ENCODE measurements at places on chromosomes 3 and 15.
A peak's percentile ranks its signal among the peaks of the same experiment; 100 is the strongest.

GRCh38 chr3:172692751-172693338 is 18.0 kb downstream of the NCEH1 start:
- DNase-seq, result no peak

DNA sequence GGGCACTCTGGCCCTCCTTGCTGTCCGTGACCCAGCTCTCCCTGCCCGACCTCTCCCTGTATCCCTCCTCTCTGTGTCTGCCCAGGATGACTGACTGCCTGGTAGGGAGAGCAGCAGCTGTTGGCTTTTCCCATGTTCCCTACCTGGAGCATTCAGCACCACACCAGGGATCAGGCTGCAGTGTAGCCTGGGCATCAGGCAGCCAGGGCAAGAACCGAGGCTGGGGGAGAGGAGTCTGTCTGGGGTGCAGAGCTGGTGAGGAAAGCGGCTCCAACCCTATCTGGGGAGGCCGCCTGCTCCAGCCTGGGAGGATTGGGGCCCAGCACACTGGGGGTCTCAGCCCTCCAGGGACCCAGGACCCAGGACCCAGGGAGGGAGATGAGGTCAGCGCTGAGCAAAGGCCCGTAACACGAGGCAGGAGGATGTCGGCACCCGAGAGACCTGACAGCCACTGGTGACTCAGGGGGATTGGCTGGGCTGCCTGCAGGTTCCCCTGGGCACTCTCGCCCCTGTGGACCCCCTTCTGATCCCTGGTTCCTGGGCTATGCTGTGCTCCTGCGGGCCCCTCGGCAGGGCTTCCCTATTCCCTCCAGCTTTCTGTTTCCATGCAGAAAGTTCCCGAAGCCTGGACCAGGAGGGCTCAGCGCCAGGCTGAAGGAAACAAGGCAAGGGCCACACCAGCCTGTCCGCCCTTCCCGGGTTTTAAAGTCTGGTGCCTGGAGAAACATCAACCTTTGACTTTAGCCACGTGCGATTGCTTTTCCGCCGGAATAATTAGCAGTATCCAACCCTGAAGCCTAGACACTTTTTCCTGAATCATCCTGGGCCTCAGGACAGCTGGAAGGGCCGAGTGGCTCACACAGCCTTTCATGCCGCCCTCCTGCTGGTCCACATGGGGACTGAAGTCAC is 128.2 kb upstream of the MEF2A start:
- no peak for DNase-seq

DNA sequence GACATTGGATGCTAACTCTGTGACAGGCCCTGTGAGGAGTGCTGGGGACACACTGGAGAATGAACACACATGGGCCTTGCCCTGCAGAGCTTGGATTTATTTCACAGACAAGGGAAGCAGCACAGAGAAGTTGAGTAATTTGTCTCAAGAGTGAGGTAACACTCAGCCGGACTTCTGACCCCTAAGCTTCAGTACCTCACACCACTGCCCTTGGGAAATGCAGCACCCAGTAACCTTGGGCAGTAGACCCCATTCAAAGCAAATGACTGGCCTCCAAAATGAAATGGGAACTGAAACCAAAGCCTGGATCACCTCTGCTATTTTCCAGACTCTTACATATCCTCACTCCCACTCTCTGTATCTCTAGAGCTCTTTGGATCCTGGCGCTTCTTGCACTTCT is 37.3 kb downstream of the RFT1 start:
- peak; percentile 79 for DNase-seq

DNA sequence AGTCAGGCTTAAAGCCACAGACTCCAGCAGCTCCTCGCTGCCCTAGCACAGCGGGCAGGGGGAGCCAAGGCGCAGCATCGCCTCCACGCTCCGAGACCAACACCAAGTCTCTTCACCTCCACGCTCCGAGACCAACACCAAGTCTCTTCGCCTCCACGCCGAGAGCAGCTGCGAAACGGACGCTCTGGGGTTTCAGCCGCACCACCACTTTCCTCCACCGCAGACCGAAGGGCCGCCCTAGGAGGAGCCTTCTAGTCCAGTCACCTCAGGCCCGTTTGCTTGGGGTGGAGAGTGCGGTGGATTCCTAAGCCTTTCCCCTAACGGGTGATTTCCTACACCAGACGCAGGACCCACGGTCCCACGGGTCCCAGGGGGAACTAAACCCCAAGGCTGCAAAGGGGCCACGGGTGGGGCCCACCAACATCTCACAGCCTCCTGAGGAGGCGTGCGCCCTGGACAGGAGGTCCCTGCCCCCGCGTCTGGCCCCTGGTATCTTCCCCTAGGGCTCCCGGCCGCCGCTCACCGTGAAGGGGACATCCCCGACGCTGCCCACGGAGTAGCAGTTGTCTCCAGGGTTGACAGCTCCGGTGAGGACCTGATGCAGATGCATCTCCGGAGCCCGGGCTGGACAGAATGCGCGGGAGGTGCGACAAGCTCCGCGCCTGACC is 501 bp downstream of the DMXL2 start:
- peak; percentile 76 for DNase-seq

GRCh38 chr15:66229790-66230465 is 23.6 kb downstream of the MEGF11 start:
- DNase-seq, result no peak

GRCh38 chr15:43225201-43225949 is 4.6 kb upstream of the EPB42 start:
- peak; percentile 67 for DNase-seq

GRCh38 chr3:119240101-119240590 is 532 bp downstream of the B4GALT4 start:
- no peak for DNase-seq

DNA sequence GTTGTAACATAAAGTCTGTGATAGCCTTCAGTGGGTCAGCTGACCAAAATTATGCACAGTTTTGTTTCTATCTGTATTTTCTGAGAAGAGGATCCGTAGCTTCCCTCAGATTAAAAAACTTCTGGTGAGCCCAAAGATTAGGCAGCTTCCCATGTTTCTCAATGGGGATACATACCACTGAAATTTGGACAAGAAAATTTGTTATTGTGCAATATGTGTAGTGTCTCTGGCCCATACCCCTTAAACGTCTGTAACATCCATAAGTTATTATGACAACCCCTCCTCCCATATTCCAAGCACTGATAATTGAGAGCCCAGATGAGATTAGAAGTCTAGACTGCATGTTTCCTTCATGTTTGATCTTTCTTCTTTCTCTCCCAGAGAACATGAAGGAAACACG is 1.9 kb upstream of the MITF start:
- no peak for DNase-seq

- DNase-seq, result no peak
Measured at GRCh38 chr15:73881579-73882320, 8.4 kb downstream of the TBC1D21 start.

- peak; percentile 61 for DNase-seq
Measured at GRCh38 chr15:43230640-43231115, 9.9 kb upstream of the EPB42 start.

GRCh38 chr3:42652611-42653302 is 740 bp upstream of the ZBTB47 start:
- DNase-seq, result peak; percentile 89

GRCh38 chr3:29940759-29941323 is 660.0 kb downstream of the RBMS3 start:
- no peak for DNase-seq

DNA sequence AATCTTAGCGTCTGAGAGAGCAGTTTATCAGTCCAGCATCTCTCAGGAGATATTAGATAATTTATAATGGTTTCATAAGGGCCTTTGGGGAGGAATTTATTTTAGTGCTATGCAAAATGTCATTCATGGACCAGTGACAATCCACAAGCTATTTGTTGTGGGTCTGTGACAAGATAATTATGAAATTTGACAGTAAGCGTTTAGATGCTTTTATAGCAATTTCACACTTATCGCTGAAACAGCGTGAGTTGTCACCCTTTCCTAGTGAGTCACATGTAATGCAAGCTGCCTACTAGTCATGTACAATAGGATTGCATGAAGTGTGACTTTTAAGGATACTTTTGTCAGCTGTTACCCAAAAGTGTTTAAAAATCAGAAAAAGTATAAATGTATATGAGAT is 315.6 kb upstream of the THBS1 start:
- no peak for DNase-seq

GRCh38 chr3:107882881-107883280 is 207.9 kb downstream of the CD47 start:
- DNase-seq, result no peak

DNA sequence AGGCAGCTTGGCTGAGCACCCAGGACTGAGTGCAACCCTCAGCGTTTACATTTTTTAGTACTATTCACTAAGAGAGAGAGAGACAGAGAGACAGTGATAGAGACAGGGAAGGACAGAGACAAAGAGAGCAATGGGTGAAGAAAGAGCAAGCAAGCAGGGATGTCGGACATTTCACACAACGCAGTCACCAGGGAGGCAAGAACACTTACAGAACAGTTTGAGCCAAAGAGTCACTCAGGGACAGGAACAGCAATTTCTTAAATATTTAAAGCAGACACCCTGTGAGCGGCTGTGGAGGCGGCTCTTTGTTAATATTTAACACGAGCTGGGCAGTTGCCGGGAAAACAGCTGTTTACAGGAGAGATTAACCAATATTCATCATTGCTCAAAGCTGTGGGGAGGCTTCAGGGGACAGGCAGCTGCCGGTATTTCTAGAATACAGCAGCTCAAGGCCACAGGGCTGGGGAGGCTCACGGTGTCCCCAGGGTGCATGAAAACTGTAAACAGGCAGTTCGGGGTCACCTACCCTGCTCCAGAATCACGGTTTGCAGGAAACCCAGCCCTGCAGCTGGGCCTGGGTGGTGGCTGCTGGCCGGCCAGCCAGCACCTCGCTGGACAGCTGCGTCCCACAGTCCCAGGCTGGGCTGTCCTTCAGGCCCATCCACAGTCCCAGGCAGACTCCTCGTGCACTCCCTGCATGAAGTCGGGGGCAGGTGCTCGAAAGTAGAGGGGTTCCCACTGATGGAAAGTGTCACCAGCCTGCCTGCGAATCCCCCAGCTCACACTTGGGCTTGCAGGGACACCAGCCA is 38.8 kb upstream of the PCSK6 start:
- peak; percentile 3 for DNase-seq

DNA sequence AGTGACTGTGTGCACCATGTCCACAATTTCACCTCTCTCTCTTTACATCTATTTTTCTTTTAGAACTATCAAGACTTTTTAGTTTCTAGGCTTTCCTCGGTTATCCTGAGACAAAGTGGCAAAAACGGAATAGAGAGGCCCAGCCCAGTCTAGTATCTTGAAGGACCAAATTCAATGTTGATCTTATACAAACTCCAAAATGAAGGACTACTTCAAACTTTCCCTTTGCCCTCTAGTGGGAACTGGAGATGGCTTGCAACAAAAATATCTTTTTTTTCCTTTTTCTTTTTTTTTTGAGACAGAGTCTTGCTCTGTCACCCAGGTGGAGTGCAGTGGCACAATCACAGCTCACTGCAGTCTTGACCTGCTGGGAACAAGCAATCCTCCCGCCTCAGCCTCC is 338.5 kb upstream of the UMPS start:
- DNase-seq, result no peak

GRCh38 chr3:153628591-153628990 is 466.6 kb downstream of the RAP2B start:
- no peak for DNase-seq

GRCh38 chr15:51947124-51947523 is 24.5 kb downstream of the LEO1 start:
- DNase-seq, result peak; percentile 56

- DNase-seq, result no peak
Measured at GRCh38 chr15:59839906-59840305, 150.8 kb upstream of the BNIP2 start.

DNA sequence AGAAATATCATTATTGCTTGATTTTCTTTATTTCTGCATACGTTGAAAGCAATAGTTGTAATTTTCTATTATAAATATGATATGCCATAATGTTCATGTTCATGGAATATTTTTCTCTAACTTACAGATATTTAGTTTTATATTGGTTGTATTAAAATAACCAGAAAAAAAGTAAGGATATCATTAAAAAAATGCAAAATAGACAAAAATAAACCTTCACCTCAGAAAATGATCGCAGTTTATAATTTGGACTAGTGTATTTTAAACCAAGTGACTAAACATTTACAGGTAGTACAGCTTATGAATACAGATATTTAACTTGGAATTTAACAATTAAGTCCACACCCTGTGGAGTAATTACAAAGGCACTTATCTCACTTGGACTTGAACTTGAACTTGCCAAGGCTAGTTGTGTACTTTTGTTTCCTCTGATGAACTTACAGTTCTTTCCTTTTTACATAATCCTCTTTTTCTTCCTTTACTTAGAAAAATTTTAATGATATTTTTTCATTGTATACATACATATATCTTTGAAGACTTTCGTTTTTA is 156.7 kb downstream of the CHL1 start:
- DNase-seq, result no peak

DNA sequence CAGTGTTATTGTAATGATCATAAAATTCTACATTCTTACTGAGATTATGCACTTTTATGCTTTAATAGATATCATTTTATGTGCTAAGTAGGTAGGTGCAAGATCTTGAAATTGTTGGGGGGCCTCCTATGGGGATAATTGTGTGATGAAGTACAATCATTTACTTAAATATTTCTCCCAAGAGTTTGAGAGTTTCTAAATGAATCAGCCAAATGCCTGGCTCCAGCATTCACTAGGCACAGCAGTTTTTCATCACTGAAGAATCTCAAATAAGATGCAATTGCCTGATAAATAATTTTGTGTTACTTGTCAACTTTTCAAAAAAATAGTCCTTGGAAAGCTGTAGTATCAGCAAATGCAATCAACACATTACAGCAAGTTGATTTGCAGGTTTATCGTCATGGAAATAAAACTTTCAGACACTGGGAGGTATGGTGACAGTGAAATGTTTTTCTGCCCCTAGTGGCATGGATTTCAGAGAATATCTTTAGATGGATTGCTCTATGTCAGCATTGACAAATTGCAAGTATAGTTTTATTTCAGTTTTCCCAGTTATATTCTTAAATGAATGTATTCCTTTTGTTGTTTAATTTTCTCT is 167.1 kb downstream of the NEK11 start:
- no peak for DNase-seq

DNA sequence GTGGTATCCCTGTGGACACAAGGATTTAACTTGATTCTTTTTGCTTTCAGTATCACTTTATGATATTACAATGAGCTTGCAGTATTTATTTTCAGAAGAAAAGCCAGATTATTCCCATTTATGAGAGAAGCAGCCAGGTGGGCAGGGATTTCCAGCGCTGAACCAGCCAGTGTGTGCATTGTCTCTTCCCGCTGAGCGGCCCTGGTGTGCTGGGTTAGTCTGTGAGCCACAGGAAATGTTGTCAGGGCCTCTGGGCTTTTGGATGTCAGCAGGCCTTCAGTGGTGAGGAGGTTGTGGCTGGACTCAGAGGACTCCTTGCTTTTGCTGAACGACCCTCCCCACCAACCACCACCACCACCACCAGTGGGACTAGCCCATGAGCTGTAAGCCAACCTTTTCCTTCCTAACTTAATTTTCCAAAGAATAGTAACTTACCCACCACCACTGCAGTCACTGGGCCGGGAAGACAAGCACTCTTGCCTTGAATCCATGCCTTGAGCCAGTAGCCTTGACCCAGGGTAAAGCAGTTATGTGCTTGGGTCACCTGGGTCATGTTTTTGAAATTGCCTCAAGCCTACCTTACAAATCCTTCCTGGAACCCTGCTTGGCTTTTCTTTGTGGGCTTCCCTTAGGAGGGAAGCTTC is 33.1 kb downstream of the FLNB start:
- no peak for DNase-seq

- no peak for DNase-seq
Measured at GRCh38 chr3:13221491-13222061, 148.3 kb upstream of the IQSEC1 start.

GRCh38 chr15:31326875-31327668 is 437 bp downstream of the KLF13 start:
- peak; percentile 69 for DNase-seq

- peak; percentile 82 for DNase-seq
Measured at GRCh38 chr3:71341721-71342120, 241.8 kb downstream of the FOXP1 start.

Data from iris pigment epithelial cell (primary cell).